Vagina (tissue), 2 donors: ENCODE measurements at places on chromosomes 16 and 17.

DNA sequence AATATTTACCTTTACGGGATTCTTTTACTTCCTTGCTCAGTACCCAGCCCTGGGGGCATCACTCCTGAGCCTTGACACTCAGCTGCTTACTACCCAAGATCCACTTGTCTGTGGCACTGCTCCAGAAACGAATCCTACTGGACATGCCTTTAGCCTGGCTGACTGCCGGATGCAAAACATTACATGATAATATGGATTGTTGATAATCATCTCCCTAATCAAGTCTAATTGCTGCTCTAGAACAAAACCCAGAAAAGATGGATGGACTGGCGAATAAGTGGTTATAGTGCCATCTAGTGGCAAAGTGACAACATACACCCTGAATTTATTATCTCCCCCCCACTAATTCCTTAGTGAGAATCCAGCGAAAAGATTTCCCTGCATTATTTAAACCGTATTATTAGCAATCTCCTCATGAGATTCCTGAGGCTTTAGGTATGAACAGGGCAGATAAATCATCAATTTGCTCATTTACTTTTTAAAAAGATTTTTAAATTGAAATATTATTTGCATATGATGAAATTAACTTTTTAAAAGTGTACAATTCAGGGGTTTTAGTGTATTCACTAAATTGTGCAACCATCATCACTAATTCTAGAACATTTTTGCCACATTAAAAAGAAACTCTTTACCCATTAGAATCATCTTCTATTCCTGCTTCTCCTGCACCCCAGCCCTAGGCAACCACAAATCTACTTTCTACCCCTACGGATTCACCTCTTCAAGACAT lies 61.6 kb downstream of the RGS9 start:
- no peak for DNase-seq

DNA sequence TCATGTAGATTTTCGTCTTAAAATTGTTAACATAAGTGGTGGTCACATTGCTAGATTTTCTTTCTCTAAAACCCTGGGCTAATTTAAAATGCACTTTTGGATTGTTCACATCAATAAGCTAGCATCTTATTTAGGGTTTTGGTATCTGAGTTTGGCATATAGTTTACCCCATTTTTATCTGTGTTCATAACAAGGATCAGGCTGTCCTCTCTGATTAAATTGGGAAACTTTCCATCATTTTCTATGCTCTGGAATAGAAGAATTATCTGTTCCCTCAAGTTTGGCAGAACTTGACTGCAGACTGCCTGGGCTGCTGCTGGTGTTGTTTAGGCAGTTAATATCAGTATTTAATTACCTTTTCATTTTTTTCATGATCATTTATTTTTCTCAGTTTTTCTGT lies 1.8 kb downstream of the SPECC1 start:
- no peak for DNase-seq

GRCh38 chr17:40984226-40984625 lies at the start of gene KRT40:
Gene KRT40 (minus strand): TSS chr17:40984326. CDS start chr17:40984273, 53 bp downstream.
- no peak for DNase-seq

GRCh38 chr16:59697236-59697635 lies 963.1 kb upstream of the GOT2 start:
- DNase-seq: no peak

DNA sequence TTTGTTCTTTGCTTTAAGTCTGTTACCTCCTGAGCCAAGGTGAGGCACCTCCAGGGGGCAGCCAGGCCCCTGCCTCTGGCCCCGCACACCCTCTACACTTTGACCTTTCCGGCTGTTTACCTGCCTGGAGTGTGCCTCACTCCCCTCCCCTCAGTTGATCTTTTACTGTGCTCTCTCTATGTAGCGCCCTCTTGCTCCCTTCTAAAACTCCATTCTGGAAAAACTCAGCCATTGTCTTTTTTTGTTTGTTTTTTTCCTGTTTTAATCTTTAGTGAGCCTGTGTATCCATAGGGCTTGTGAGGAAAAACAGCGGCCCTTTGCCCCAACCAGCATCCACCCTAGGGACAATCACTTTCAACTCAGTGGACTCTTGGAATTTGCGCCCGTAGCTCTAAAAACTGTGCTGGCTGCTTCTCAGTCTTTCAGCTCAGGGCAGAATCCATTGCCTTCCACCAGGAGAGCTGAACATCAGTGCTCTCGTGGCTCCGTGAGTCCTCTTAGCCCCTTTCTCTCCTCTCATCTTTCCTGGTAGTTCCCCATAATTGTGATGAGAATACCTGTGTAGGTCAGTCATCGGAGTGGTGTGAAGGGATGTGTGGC lies 4.3 kb downstream of the AMDHD2 start:
- no peak for DNase-seq

DNA sequence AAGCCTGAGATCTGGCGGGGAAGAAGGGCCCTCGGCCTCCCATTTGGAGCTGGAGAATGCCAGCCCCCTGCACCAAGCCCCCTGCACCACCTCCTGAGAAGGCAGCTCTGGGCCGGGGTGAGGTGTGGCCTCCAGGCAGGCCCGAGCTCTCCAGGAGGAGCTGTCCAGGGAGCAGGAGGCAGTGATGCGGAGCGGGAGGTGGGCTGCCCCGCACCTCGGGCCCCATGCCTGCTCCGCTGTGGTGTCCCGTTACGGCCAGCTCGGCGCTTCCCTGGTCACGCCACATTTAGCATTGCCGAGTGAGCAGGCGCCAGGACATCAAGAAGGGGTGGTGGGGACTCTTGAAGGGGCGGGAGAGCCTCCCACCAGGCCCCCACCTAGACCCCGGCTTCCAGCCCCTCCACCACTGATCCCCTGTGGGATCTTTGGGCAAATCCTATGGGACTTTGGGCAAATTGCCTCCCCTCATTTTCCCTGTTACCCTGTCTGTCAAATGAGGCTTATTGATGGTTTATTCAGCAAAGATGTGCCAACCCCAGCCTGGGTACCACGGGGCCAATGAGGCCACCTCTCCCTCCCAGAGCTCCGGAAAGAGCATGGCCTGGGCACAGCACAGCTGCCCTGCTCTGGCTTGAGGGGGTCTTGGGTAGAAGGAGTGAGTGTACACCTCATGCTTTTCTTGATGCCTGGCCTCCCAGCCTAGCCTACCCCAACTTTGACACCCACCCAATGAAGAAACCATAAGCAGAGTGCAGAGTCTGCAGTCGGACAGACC lies 15.3 kb downstream of the FOXN1 start:
- DNase-seq: no peak

GRCh38 chr16:26712876-26713275 lies 353.9 kb upstream of the C16orf82 start:
- no peak for DNase-seq

DNA sequence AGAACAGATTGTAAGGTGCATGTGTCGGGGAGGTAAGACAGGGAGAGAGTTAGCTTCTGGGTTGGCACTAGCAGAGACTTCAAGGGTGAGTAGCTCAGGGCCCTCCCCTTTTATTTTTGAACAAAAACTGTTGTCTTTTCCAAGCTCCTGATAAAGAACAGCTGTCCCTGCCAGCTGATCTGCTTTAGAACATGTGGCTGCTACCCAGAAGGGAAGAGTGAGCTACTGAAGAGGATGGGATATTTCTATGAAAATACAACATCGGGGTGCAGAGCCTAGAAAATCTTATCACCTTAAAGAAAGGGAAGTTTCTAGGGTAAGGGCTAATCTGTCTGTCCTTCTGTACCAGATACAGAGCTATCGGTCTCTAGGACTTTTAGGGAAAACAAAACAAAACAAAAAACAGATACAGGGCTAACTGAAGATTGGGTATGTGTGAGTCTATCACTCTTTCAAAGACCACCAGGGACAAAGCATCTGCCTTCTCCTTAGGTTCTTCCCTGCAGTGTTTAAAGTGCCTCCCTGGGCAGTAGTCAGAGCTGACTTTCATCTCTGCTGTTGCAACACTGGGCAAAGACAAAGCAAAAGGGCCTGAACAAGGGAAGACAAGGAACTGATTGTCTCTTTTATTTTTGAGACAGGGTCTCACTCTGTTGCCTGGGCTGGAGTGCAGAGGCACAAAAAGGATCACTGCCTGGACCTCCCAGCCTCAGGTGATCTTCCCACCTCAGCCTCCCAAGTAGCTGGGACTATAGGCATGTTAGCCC lies 5.0 kb upstream of the DHRS13 start:
- DNase-seq: no peak

DNA sequence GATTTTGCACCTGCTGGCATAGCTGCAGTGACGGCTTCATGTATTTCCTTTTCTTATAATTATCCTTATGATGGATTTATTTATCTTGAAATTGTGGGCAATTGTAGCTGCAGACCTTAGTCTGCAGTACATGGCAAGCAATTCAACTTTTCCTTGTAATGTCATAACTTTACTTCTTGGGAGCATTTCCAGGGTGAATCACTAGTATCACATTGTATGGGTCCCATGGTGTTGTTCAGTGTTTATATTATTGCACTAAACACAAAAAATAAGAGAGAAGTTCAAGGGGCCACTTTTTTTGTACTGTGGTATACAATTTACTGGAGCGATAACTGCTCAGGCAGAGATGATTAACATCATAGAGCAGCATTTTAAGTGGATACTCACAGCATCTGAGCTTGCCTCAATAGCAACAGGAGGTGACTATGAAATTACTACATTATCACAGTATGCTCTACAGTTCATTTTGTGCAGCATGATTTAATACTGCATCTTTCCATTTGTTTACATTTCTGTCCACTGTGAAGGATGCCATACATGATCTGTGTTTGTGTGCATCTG lies 169.5 kb downstream of the STX8 start:
- no peak for DNase-seq

GRCh38 chr17:4327606-4328005 lies 38.9 kb downstream of the UBE2G1 start:
- no peak for DNase-seq

DNA sequence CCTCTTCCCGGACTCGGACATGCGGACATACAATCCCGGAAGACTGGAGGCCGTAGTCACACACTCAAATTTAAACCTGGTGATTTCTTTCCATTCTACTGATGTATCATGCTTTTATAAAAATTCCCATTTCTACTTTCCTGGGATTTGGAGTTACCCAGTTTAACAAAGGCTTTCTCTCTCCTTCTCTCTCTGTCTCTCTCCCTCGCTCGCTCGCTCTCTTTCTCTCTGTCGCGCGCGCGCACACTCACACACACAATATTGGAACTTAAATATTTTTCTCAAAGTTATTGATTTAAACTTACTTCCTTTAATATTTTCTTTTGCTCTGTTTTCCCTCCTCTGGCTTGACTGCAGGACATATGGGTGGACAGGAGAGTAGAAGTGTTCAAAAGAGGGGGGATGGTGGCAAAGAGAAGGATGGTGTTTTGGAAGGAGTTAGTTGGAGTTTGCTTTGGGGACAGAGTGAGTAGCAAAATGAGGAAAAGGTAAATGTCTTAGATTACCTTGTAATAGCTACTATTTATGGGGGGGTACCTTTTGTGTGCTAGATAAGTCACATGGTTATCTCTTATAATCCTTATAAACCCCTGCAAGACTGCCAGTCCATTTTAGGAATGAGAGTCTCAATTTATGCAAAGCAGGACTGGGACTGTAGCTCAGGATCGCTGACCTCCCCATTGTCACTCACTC lies 878 bp upstream of the TRIM25 start:
- DNase-seq: no peak

- no peak for DNase-seq
These were observed 356.0 kb upstream of the KIF2B start for GRCh38 chr17:53466733-53467132.

GRCh38 chr17:51059781-51060180 lies 60.9 kb downstream of the SPAG9 start:
- no peak for DNase-seq

GRCh38 chr17:67047382-67047781 lies 3.0 kb downstream of the CACNG1 start:
- no peak for DNase-seq

GRCh38 chr17:19755821-19756510 lies 7.9 kb upstream of the ALDH3A1 start:
- DNase-seq: no peak

DNA sequence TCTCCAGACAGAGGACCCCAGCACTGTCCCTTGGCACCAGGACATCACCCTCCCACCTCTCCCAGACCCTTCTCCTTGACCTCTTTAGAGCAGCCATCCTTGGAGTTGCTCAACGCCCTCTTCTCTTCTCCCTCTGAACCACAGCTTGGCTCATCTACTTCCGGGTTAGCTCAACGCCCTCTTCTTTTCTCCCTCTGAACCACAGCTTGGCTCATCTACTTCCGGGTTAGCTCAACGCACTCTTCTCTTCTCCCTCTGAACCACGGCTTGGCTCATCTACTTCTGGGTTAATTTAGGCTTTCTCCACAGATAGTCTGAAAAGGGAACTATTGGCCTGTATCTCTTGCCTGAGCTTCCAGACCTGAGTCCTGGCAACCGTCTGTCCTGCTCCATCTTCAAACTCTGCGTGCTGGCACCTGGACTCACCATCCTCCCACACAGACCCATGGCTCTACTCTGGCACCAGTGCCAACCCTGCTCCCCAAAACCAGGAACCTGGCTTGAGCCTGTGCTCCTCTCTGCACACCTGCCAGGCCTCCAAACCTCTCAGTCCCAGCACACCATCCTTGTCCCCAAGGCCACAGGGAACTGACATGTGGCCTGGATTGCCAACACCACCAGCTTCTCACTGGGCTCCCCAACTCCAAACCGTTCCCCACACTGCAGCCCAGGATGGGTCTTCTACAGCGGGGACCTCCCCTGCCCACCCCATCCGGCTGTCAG lies 25.3 kb upstream of the FAAP100 start:
- DNase-seq: no peak

- no peak for DNase-seq
These were observed 109.2 kb downstream of the BRIP1 start for GRCh38 chr17:61754124-61754523.

DNA sequence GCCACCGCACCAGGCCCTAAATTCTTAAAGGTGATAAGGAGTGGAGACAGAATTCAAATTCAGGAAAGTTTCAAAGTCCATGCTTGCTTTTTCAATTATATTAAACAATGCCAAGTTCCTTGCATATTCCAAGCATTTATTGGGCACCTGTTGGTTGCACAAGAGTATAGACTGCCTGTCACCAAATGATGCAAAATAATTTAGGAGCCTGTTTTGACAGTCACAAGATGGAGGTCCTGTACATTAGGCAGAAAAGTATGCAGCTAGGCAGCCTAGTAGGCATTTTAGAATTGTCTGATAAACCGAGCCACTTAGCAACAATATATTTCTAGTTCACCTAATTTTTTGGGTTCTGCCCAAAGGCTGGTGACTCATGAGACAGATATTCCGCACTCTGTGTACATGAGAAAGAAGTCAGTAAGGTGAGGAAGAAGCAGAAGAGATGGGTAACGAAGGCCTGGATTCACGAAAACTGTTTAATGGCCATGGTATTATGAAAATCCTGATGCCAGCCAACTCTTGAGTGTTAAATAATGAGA lies 7.3 kb downstream of the ACACA start:
- no peak for DNase-seq

DNA sequence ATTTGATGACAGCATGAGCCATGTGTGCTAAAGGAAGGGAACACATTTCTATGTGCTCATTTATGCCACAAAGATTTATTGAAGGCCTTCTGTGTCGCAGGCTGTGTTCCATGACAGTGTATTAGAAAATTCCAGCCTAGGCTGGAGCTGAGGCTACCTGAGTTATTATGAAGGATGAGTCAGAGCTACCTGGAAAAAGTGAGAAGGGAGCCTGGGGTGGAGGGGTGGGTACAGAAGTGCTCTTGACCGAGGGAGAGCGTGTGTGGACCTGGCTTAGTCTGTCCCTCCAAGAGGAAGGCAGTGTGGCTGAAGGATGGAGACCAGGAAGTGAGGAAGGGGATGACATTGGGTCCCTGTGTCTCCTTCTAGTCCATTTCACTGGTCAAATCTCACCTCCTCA lies 98.3 kb downstream of the N4BP1 start:
- DNase-seq: no peak

GRCh38 chr16:22665803-22666202 lies 148.2 kb upstream of the HS3ST2 start:
- DNase-seq: no peak
